ENCODE measurements at places on chromosomes 4 and X.

GRCh38 chrX:108417257-108417656 is 21.0 kb downstream of the COL4A6 start:
- no peak for DNase-seq

DNA sequence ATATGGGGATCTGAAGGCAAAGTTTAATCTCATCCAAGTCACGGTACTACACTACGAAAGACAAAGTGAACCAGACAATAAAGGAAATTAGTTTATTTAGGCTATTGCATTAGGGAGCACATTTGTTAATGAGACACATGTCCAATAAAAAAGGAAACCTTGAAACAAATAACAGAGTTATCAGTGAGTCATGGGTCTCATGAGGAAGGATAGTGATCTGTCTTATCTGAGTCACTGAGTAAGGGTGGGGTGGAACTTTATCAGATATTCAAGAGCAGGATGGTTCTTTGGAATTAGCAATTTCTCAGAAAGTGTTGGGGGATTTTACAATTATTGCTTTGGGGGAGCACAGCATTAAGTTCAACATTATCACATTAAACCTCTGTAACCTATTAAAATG is 188.9 kb upstream of the IL1RAPL1 start:
- DNase-seq, result no peak

GRCh38 chr4:150909116-150909515 is 106.0 kb downstream of the LRBA start:
- DNase-seq, result no peak

- no peak for DNase-seq
Measured at GRCh38 chrX:145609951-145610511, 207.6 kb upstream of the SLITRK2 start.

GRCh38 chr4:67451464-67451863 is 93.8 kb downstream of the CENPC start:
- no peak for DNase-seq

- DNase-seq, result no peak
Measured at GRCh38 chr4:38673130-38673978, 9.4 kb downstream of the KLF3 start.

GRCh38 chr4:10082459-10083272 is 33.9 kb downstream of the WDR1 start:
- DNase-seq, result no peak

DNA sequence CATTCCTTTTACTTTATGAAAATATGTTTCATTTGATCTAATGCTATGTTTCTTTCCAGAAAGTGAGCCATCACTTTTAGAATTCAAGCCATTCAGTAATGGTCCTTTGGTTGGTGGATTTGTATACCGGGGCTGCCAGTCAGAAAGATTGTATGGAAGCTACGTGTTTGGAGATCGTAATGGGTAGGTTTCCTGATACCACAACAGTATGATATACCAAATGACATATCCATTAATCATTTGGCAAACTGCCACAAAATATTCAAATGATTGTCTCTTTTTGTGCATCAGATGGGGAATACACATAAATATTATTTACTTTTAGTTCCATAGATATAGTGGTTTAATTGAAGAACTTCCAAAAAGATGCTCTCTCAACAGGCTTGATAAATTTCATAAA is 68.2 kb downstream of the HHIP start:
- no peak for DNase-seq

DNA sequence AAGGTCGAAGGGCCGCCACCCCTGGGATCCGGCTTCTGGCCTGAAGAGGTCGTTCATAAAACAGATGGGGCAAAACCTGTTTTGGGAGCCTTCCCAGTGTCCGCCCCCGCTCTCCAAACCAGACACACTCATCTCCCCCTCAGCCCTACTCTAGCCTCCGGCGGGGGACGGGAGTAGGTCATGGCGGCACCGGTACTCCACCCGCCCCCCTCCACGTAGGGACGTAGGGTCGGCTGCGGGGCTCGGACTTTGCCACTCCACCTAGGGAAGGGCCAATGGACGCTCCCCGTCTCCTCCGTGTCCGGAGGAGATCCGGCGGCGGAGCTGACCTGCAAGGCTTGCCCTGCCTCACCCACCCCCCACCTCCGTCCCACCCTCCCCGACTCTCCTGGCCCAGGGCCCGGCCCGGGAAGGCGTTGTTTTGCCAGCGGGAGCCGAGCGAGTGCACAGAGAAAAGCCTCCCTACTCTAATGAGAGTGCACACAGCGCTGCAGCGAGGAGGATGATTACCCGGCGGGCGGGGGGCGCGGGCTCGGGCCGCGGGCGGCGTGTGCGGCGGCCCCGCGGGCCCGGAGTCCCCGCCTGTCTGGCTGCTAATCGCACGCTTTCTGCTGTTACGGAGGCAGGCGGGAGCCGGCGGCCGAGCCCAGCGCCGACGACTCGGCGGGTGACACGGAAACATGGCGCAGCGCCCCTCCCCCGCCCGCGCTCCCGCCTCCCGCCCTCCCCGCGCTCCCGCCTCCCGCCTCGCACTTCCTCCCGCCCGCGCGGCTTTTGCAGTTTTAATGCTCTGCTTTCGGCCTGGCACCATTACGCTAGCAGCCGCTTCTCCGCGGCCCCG is 8.3 kb upstream of the BCOR start:
- no peak for DNase-seq

DNA sequence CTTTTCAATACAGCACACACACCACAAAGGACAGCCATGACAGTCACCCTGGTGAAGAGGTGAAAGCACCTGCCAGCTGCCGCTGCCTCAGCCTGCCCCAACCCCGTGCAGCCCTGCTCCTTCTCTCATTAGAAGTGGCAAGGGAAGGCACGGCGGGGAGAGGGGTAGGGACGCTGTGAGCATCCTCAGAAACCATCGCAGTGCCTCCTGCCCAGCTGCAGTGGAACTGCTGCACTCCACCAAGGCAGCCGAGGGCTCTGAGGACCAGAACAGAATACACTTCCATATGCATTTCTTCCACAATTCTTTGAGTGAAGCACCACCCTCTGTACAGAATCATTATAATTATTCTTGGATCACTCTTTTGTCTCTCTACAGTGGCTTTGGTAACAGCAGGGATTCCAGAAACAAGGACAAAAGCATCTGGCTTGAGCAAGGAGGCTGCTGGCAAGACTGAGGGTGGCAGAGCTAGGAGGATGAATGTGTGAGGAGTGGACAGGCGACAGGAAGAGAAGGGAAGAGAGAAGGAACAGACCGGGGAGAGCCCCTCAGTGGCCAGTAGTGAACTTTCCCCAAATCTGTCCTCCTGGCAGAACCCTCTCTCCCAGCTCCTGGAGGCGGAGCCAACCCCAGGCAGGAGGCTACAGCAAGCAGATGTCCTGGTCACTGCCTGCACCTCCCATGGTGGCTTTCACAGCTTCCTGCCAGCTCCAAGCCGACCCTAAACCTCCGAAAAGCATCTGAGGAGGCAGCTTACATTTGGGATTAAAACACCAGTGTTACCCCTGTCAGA is 73.2 kb downstream of the MTNR1A start:
- DNase-seq, result no peak

DNA sequence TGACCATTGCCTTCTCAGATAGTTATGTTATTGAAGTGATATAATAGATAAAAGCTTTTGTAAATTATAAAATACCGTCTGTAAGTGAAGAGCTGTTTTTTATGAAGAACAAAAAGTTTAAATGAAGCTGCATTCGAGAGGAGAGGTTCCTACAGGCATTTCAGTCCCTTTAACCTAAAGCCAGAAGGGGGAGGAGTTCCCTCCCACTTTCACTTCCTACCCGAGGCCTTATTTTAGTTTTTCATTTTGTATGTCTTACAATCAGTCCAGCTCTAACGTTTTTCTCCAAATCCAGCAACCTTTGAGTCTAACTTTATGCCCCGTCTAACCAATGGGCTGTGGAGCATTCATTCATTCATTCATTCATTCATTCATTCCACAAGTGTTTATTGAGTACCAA is 16.5 kb upstream of the SOX3 start:
- DNase-seq, result no peak
